ENCODE measurements at places on chromosomes 11 and 22.

GRCh38 chr11:47437746-47438418, 11.1 kb downstream of the RAPSN start:
- no peak for DNase-seq

- DNase-seq: no peak
Measured at GRCh38 chr11:115678942-115679341, 174.7 kb upstream of the CADM1 start.

DNA sequence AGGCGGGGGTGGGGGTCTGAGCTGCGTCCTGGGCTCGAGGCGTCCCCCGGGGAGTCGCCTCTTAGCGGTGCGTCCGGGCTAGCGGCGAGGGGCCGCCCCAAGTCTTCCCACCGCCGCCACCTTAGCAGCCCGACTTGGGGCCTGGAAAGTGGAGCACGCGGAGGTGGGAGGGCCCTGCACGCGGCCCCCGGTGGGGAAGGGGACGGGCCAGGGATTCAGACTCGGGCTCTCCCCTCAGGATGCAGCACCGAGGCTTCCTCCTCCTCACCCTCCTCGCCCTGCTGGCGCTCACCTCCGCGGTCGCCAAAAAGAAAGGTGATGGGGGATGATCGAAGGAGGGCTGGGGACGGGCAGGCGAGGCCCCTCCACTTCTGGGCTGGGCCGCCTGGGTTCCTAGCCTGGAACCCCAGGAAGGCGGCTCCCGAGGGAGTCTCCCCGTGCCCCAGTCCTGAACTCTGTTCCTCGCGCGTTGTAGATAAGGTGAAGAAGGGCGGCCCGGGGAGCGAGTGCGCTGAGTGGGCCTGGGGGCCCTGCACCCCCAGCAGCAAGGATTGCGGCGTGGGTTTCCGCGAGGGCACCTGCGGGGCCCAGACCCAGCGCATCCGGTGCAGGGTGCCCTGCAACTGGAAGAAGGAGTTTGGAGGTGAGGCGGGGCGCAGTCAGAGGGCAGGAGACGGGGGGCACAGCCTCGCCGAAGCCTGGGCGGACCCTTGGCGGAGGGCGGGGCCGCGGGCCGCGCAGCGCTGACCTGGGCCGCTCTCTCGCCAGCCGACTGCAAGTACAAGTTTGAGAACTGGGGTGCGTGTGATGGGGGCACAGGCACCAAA, 563 bp downstream of the MDK start:
- DNase-seq: no peak

GRCh38 chr22:37741312-37741795, 44.5 kb downstream of the TRIOBP start:
- DNase-seq: no peak

GRCh38 chr22:43006753-43007152, 8.2 kb downstream of the PACSIN2 start:
- no peak for DNase-seq

DNA sequence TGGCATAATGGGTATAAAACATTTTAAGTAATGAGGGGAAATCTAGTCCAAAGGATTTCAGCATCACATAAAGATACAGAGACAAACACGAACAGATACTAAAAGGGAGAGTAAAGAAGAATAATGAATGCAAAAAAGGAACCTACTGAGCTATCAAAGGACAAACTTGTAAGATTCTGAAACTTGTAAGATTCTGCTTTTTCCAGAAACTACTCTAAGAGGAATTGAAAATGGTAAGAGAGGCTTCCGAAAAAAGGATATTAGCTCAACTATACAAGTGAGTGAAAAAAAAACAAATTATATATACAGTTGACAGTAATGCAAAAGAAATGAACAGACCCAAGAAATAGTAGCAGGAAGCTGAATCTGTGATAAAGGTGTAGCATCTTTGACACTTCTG, 37.7 kb downstream of the POLD3 start:
- no peak for DNase-seq

- DNase-seq: no peak
Measured at GRCh38 chr11:21321072-21321471, 651.7 kb downstream of the NELL1 start.

- peak; percentile 32 for DNase-seq
Measured at GRCh38 chr22:46604306-46604690, 15.9 kb upstream of the GRAMD4 start.

- peak; percentile 82 for DNase-seq
Measured at GRCh38 chr11:122628810-122629555, 26.5 kb upstream of the UBASH3B start.

DNA sequence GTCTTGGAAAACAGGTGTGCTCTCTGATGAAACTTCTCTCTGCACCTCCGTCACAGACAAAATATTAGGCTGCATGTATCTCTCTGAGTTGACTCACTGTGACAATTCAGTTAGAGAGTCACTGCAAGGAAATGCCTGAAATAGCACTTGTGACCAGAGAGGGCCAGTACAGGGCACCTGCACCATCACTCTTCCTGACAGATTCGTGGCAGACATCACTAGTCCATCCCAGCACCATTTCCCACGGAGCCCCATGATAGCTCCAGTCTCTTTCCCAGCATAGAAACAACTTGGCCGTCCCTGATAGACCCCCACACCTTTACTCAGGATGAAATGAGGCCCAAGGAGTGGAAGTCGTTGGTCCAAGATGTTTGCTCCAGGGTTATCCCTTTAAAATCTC, 73.3 kb upstream of the ISX start:
- DNase-seq: no peak

DNA sequence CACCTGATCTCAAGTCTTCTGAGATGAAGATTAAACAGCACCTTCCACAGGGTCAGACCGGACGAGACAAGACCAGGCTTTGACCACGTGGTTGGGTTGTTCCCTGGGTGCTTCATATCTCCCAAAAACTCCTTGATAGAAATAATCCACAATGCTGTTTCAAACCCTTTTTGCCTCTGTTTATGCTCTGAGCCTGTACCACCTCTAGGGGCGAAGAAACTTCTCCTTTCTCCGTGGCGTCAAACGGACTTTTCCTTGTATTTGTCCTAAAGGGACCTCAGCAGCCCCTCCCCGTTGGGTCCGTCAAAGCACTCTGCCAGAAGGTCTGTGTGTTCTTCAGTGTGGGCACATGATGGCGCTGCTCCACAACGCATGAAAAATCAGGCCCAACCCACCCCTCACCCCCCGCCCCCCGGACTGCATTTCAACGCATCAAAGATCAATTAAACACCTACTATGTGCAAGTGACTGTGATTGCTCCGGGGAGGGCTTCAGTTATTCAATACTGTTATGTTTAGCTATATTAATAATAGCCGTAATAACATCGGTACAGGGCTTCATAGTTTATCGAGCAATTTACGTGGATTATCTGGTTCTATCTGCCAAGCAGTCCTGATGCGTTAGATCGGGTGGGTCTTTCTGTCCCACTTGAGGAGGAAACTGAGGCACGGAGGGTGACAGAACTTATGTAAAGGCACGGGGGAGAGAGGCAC, 17.3 kb upstream of the EIF3D start:
- DNase-seq: peak; percentile 16

- DNase-seq: no peak
Measured at GRCh38 chr11:64577202-64577601, 13.8 kb upstream of the SLC22A12 start.

GRCh38 chr11:42237701-42238235, 778.3 kb upstream of the LRRC4C start:
- no peak for DNase-seq

GRCh38 chr22:44179196-44179988, 1.3 kb upstream of the PARVG start:
- no peak for DNase-seq

- DNase-seq: no peak
Measured at GRCh38 chr11:120186774-120187591, 23.8 kb upstream of the OAF start.

- DNase-seq: peak; percentile 34
Measured at GRCh38 chr22:26172389-26172990, 3.2 kb downstream of the SEZ6L start.

GRCh38 chr22:29310065-29310862, 3.8 kb downstream of the GAS2L1 start:
- DNase-seq: no peak

- no peak for DNase-seq
Measured at GRCh38 chr11:86514453-86514852, 139.8 kb downstream of the CCDC81 start.

DNA sequence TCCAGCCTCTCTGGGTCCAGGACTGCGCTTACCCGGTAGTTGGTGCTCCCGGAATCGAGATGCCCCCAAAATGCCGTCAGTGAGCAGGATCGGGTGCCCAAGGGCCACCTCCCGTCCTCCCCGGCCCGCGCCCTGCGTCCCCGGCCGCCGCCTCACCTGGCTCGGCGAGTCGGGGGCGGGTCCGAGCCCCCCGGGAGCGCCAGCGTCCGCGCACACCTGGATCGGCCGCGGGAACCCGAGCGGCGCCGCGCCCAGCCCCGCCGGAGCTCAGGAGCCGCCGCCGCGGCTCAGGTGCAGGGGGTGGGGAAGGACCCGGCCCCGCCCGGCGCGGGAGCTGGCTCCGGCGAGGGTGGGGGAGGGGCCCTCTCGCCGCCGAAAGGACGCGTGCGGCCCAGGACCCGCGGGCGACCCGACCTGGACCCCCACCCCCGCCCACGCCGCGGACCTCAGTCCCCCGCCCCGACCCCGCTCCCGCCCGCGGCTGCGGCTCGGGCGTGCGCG, at the start of gene SHANK2:
Gene SHANK2 (minus strand): TSS at position 309 of the 501 bp plus-strand sequence. CDS start 105,251 bp downstream, outside the sequence.
- DNase-seq: no peak

GRCh38 chr11:112100462-112100861, 13.8 kb downstream of the SDHD start:
- no peak for DNase-seq
